ENCODE measurements at places on chromosomes 11 and 22.

GRCh38 chr11:60592601-60593000 lies 77.4 kb downstream of the MS4A13 start:
- no peak for DNase-seq

DNA sequence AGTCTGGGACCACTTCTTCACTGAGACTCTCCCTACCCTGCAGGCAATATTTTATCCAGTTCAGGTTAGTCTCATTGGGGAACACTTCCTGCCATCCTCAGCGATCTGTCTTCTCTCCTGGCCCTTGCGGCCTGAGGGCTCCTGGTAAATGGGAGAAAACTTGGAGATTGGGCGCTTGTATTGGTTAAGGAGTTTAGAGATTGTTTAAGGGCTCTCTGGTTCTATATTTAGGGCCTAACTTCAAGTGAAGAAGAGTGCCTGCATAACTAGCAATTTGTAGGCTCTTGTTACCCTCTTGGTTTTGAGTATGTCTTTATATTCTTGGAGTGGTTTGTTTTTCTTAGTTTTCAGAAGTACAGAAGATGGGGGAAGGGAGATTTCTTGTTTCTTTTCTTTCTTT lies 72.7 kb downstream of the TRAF6 start:
- DNase-seq, result no peak

- no peak for DNase-seq
Observed at GRCh38 chr11:9797300-9797699, 133.4 kb downstream of the SWAP70 start.

DNA sequence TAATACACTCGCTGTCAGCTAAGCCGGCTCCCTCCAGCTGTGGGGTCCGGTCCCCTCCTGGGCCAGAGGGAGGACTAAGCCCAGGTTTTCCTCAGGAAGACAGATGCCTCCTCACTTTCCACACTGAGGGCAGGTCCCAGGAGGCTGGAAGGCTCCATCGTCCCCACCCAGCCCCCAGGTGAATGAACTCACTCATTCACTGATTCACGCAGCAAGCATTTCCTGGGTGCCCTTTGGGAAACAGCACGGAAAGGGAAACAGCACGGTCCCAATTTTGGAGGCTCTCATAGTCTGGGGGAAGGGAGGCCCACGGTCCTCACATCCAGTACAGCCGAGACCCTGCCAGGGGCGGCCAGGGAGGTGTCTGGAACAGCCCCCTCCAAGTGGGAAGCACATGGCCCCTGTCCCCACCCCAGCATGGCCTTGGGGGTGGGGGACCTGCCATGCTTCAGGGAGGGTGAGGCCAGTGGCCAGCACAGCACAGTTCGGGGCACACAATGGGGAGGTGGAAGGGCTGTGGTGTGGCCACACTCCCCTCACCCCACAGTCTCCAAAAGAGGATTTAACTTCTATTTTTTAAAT lies 9.3 kb upstream of the TH start:
- no peak for DNase-seq

DNA sequence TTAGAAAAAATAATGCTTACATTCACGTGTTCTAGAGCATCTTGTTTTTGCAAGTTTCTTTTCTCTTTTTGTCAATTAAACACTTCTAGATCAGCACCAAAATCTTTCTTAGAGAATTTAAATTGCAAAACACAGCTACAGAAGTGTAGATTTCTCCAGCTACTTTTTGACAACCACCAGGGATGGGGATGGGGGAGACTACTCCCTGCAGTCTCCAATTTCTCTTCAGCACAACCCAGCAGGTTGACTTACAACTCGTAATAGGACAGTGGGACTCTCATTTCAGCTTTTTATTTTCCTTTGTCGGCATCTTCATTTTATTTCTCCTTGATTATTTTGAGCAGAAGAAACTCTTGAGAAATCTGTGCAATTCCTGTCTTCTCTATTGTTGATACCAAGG lies 441.2 kb downstream of the LRRC4C start:
- DNase-seq, result no peak

DNA sequence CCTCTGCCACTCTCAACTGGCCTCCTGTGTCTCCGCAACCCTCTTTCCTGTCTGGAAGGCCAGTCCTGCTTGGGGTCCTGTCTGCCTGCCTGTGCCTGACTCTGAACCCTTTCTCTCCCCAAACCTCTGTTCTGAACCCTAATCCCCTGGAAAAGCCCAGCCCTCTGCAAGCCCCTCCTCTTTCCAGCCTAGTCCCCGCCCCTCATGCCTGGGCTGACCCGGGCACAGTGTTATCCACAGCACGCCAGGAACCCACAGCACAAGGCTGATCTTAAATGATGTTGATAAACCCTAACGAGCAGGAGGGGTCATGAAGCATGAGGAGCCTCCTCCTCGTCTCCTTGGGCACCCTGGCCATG lies at the start of gene IFITM10:
TSS of gene IFITM10 (minus strand) at position 115 of the 359 bp plus-strand sequence. CDS start 153 bp downstream, outside the sequence.
- DNase-seq, result no peak

GRCh38 chr11:103281301-103281700 lies 172.1 kb downstream of the DYNC2H1 start:
- DNase-seq, result no peak

GRCh38 chr11:23679981-23680380 lies 816.9 kb upstream of the LUZP2 start:
- no peak for DNase-seq

DNA sequence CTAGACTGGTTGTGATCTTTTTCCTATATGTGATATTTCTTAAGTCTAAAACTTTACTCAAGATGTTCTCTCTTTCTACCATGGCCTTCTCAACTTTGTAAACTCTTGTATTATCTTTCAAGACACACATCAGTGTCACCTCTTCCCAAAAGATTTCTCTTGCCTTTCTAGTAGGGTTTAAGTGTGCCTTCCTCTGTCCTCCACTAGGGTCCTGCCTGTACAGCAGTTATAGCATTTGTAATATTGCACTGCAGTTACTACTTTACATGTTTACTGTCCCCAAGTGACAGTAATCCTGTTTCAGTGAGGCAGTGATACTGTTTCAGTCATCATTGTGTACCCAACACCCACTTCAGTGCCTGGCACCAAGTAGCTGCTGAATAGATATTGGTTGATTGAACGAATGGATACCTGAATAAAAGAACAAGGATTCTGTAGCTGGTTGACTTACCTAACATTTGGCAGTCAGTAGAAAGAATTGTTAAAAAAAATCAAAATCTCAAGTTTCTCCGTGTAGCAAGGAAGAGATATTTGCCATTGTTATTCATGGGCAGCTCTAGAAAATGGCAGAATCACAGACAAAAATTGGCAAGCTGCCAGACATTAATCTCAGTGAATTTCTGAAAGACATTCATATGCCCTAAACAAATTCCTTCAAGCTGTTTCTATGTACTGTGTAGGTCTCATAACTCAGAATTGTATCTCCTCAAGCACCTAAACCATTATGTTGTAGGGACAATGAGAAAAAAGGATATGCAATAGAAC lies 79.4 kb downstream of the RBMXL2 start:
- DNase-seq, result no peak

DNA sequence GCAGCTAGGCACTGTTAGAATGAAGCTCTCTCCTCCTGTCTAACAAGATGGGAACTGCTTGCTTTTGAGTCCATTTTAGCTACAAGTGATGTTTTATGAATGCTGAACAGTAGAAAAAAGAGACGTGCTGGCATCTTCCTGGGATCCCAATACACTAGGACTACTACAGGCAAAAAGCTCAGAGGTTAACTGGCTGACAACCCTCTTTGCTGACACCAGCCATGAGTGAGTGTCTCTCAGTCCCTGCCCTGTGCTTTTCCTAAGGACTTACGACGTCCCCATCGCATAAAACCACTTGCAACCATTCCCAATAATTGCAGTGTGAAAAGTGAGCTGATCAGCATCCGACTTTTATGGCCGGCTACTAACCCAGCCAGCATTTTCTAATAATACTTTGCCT lies 213.5 kb downstream of the NTM start:
- DNase-seq, result no peak

- no peak for DNase-seq
Observed at GRCh38 chr11:115764176-115764575, 260.0 kb upstream of the CADM1 start.

DNA sequence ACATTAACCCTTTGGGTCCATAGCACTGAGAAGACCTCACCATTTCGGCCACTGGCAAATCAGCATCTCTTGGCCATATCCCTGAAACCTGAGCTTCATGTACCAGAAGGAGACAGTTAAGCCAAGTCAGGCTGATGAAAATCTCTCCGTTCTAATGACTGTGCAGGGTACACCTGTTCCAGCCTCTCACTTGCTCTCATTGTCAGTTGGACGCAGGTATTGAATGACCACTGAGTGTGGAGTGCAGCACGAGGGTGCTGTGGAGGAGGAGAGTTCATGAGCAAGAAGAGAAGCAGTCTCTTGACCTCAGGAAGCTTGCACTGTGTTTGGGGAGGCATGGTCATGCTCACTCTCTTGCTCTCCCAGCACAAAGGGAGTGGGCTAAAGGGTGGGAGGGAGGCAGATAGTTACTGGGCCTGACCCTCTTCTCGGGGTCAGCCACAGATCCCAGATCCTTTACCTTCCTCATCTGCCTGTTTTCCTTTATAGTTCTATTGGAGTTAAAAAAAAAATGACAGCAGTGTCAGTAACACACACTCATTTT lies 65.2 kb downstream of the ZBTB16 start:
- no peak for DNase-seq
